ENCODE measurements at places on chromosomes 7 and 10.

DNA sequence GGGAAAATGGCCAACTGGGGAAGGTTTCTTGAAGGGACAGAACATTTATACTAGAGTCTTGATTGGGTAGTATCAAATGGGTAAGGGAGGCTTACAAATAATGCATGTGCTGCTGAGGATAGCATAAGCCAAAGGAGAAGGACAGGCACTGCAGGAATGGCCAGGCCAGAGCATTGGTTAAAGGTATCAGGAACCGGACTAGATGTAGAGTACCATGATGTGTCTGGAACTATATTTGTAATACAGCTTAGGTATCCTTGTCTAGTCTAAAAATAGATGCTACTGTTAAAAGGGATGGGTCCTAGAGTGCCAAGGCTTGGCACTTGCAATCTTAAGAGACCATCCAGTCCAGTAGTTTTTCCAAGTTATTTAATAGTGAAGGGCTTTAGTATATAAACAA lies 20.3 kb downstream of the TMEM243 start:
- no peak for DNase-seq

DNA sequence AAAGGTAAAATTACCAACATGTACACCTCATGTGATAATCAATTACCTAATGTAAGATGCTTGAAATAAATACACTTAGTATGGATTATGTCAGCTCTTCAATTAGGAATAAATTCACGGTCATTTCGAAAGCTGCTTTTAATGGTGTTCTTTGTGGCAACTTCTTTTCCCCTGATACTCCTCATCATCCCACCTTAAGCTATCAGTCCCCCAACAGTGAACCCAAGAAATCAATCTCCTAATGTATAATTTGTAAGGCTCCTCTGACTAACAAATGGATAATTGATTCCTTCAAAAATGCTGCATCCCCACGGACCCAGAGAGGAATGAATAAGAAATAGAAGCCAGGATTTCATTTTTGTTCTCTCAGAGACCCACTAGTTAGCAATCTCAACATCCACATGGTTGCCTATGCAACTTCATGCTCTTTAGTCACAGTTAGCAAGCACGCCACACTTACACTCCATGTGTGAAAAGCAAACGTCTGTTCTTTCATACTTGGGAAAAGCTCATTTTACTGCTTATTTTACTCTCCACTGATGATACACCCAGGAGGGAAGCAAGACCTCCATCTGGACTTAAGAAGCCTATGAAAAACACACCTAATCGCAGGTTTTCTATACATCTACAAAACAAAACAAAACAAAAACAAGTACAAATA lies 70.1 kb downstream of the VPS41 start:
- no peak for DNase-seq

DNA sequence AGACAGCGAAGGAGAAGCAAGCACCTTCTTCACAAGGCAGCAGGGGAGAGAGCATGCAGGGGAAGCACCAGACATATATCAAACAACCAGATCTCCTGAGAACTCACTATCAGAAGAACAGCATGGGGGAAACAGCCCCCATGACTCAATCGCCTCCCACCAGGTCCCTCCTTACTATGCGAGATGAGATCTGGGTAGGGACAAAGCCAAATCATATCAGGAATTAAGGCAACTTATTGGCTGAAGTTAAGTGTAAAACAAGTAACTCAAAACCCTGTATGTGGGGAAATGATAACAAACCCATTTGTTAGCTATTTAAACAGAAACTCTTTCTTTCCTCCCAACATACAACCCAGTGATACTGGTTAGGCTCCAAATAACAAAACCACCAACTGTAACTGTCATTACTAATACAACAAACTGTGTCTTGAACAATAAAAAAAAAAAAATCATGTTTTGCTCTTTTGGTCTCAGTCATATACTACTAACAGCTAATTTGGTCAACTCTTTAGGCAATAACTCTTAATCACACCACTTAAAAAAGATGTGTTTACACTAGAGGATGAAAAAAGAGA lies 57.8 kb downstream of the MINDY3 start:
- DNase-seq = no peak

GRCh38 chr7:115707258-115708012 lies 323.1 kb downstream of the TFEC start:
- no peak for DNase-seq

DNA sequence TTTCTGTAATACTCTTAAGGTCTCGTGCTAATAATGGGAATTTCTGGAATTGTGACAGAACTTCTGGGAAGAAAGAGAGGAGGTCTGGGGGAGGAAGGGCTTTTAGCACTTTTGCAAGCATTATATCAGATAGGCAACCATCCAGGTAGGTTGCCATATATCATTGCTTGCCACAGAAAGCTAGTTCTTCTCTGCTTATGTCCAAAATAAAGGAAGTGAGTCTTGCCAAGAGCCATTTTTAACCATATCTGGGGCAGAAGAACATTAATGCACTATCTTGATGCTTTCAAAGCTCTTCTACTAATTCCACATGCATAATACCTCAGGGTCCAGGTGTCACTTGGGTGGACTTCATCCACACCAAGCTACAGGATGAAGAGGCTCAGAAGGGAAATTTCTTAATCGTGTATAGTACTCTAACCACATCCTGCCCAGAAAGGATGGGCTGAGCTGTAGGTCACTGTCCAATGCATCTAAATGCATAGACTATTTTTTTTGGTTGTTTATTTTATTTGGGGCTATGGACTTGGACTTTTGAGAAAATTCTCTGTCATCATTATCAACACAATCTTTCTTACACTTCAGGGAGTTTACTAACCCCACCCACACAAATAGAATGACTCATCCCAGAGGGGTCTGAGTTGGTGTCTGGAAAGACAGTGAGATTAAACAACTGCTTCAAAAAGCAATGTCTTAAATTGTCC lies 68.9 kb upstream of the ADO start:
- no peak for DNase-seq

- DNase-seq = no peak
Observed at GRCh38 chr7:139075871-139076686, 33.4 kb downstream of the ZC3HAV1 start.

DNA sequence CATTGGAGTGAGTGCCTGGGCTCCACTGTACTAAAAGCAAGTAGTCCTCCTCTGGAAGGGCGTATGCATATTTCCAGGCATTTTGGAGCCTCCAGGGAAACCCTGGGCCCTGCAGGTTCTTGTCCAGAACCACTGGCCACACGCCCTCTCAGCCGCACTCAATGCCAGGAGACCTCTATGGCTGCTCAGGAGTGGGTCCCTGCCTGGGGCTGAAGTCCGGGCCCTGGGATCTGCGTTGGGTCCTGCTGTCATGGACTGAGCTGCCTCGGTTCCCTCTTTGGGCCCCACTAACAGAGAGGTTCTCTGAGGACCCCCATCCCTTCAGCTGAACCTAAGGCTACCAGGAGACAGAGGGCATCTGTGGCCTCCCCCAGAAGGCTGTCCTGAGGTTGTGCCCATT lies 58.3 kb downstream of the GRK5 start:
- no peak for DNase-seq

DNA sequence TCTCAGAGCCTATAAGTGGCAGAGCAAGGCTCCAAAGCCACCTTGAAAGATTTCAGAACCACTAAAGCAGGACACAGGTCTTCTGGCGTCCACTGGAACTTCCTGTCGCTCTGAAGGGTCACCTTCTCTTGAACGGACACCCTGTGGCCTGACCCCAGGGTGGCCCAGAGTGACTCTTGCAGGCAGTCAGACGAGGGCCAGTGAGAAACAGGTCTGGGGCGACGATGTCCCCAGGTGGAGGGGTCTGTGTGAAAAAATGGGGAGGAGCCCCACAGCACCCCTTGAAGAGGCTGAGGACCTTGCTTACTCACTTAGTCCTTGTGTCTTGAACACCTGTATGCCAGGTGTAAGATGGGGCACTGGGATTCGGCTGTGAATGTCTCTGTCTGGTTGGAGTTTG lies 946 bp upstream of the RASGEF1A start:
- DNase-seq = no peak

GRCh38 chr7:139345042-139345441 lies 3.9 kb downstream of the FMC1 start:
- no peak for DNase-seq

DNA sequence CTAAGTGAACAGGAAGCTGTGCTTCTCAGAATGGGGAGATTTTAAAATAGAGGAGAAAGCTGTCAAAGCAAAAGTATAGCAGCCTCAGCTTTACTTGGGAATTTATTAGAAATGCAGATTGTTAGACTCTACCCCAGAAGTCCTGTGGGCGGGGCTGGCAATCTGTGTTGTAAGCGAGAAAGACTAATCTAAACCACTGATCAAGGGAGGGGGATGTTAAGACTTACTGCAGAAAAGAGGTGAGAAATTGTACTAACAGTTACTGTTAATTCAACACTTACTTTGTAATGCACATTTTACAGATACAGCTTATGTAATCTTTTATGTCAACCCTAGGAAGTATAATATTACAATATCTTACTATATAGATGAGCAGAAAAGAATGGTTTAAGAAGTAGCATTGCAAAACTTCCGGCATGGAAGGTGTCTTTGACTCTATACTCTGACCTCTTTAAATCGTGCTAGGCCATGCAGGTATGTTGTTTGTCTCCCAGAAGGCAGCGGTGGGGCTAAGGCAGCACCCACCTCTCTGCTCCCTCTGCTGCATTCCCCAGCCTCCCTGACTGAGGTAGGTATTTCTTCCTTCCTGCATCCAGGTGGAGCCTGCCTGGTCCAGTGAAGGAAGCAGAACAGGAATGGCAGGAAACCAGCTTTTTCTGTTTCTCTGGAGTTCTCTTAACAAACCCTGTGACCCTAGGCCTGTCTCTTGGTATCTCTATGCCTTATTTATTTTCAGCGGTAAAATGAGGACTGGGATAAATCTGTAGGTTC lies 462.2 kb downstream of the AUTS2 start:
- no peak for DNase-seq
